C1 segment of cervical spinal cord (tissue), 14 donors: ENCODE measurements at places on chromosomes 4 and X.

DNA sequence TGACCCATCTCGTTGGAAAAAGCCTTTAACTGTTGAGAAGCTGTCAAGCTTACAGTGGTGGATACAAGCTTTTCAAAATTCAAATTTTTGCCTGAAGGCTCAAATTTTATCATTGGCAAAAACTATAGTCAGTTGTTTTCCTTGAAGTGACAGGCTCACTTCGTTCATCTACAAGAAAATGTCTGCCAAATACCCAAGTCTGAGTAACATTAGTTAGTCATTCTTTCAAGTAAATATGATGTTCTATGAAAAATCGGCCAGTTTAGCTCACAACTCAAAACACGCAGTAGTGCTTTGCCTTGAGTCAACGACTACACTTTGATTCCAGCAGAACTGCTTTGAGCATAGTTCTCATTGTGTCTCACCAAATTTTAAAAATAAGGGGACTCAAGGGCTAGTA is 170.3 kb upstream of the MAMLD1 start:
- DNase-seq, result no peak

DNA sequence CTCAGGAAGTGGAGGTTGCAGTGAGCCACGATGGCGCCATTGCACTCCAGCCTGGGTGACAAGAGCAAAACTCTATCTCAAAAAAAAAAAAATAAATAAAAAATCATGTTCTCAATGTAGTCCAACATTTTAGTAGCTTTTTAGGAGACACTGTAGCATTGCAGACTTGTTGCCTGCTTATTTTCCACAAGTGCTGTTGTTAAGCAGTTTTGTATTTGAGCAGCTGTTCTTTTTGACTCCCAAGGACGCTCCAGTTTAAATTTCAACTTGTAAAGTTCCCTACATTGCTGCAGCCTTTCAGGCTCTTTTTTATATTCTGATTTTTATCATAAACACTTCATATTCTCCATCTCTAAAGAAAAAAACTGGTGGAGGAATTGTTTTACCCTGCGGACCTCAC is 83.1 kb downstream of the PPEF2 start:
- DNase-seq, result no peak

DNA sequence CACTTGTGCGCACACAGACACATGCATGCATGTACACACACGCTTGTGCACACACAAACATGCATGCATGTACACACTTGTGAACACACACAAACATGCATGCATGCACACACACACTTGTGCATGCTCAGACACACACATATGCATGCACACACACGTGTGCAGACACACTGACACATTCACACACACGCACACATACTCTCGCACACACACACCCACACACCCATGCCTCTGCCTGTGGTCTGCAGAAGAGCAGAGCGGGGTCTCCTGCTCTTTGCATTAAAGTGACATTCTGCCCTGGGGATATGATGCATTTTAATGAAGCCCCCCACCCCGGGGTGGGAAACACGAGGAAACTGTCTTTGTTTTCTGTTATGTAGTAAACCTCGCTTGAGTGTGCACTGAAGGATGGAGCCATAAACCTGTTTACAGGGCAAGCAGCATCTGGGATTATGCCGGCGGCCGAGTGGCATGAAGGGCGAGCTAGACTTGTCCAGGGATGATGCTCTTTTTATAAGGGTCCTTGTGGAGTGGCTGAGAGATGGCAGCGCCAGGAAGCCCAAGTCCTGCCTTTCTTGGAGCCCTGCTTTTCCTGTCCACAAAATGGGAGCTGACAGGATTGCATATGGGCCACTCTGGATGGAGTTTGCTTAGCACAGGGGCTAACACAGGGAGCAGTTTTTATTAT is 17.8 kb downstream of the PSAPL1 start:
- DNase-seq, result no peak

DNA sequence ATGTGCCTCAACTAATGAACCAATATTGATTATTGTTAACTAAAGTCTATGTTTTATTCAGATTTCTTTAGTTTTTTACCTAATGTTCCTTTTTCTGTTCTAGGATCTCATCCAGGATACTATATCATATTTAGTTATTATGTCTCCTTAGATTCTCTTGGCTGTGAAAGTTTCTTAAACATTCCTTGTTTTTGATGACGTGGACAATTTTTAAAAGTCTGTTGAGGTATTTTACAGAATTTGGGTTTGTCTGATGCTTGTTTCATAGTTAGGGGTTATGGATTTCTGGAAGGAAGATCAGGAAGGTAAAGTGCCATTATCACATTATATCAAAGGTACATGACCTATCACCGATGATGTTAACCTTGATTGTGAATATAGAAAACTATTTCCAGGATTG is 18.2 kb upstream of the MCTS1 start:
- no peak for DNase-seq

- DNase-seq, result peak; percentile 58
Measured at GRCh38 chr4:139783741-139784484, 118.3 kb downstream of the MGST2 start.

DNA sequence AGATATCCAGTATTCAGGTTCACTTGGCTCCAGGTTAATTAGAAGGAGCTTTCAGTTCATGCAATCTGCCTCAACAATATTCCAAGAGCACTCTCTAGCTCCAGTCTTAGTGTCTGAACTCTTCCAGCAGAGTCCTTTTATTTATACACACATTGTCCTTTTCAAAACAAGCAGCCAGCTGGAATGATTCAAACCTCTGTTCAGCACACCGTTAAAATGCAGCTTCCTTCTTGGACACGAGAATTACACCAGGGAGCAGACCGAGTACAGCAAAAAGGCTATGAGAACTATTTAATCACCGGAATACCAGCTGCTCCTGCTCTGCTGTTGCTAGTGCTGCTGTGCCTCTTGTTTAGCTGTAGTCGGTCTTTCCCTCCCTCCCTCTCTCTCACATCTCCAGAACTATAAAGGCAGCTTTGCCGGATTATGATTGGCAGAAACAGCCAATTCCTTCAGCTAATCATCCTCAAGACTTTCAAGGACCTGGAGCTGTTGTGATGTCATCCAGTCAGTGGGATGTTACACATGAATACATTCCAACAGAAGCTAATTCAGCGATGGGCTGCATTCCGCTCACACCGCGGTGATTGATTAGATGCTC is at the start of gene NDST4:
NDST4 (minus strand) TSS at position 115 of the 601 bp plus-strand sequence. CDS start 36,584 bp downstream, outside the sequence.
- DNase-seq, result no peak

GRCh38 chr4:60648774-60649173 is 551.4 kb upstream of the ADGRL3 start:
- no peak for DNase-seq

- no peak for DNase-seq
Measured at GRCh38 chr4:139060591-139060990, 45.0 kb downstream of the NOCT start.

GRCh38 chr4:422587-422986 is 76.4 kb downstream of the ZNF721 start:
- DNase-seq, result no peak

DNA sequence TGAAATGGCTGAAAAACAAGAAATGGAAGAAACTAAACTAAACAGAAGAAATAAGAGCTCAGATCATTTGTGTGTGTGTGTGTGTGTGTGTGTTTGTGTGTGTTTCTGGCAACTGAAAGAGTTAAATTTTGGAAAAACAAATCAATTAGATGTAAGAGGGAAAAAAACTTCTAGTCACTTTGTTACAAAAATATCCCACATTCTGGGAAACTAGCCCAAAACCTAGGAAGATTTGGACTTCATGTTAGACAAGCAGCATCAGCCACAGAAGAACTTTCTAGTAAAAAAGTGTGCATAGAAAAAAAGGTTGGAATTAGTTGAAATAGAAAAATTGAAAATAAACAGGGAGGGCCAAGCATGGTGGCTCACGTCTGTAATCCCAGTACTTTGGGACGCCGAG is 111.6 kb upstream of the PRKG2 start:
- DNase-seq, result no peak

GRCh38 chrX:24728530-24728929 is 34.8 kb downstream of the POLA1 start:
- DNase-seq, result no peak

- DNase-seq, result no peak
Measured at GRCh38 chr4:48578132-48578968, 88.3 kb downstream of the ZAR1 start.

DNA sequence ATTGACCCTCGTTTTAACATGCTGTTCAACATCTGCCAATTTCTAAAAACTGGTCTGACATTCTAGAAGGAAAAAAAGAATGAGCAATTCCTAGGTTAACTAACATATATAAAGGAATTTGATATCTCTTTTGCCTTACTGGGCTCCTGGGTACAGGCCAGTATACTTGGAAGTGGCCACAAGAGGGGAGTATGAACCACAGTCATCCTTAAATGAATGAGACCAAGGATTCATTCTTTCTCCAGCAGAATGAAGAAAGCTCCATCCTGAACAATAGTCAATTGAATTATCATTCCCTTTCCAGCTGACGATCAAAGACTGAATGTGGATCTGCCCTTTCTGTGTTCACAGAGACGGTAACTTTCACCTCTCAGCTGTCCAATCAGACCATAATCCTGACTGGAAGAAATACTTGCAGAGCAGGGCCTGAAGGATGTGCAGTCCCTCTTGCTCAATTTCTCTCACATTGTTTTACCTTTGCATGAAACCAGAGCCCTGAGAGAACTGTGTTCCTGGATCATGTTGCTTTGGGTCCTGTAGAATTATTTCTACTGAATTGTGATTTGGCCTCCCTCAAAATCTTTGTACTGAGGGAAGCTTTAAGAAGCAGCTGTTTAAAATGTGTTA is 14.8 kb upstream of the SPARCL1 start:
- no peak for DNase-seq

DNA sequence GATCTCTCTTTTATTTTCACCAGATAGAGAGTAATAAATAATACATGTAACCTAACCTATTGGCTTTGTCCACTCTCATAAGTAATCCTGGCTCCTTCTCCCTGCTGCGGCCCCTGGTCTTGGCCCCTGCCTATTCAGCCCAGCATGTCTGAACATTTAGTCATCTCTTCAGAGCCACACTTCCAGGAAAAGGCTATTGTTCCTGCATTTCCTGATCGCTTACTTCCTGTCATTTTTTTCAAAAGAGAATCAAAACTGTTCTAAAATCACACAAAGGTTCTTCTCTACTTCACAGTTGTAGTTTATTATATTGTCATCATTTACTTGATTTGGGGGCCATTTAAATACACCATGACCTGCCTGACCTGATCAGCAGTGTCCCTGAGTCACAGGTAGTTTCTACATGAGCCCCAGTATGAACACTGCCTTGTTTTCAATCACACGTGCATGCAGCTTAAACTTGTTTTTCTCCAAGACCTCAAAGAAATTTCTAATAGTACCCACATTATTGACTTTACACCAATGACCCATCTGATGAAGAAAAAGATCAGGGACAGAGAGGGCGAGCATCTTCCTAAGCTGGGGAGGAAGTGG is 47.4 kb upstream of the KDR start:
- DNase-seq, result no peak

DNA sequence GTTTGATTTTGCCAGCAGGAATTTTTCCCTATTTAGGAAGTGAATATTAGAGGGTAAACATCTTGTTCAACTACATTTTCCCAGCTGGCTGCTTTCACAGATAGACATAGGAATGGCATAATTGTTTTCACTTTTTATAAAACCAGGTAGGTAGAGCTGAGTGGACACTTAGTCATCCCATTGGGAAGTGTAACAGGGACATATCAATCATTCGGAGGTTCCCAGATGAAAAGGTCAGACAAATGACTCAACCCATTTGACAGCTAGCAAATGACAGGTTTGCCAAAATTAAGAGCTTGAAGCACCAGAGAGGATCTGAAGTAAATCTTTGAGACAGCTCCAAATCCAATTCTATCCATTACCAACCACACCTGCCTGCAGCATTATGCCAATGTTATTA is 205.3 kb downstream of the SLC39A8 start:
- DNase-seq, result no peak

GRCh38 chrX:136666088-136666487 is 18.1 kb downstream of the CD40LG start:
- no peak for DNase-seq
